ENCODE measurements at places on chromosomes 12 and 14. TPM values are rescaled to one million over a fixed set of nuclear protein-coding genes. Genes with fewer than 3 reads are reported as not detected.

DNA sequence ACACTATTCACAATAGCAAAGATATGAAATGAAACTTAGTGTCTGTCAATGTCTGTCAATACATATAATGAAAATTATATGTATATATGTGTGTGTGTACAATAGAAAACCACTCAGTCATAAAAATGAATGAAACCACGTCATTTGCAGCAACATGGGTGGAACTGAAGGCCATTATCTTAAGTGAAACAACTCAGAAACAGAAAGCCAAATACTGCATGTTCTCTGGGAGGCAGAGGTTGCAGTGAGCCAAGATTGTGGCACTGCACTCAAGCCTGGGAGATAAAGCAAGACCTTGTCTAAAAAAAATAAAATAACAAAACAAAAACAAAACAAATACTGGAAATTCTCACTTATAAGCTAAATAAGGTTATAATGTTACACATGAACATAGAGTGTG, 16.7 kb upstream of the E2F7 start:
- no peak for DNase-seq

- no peak for DNase-seq
Observed at GRCh38 chr12:132398386-132398991, 69.1 kb upstream of the GALNT9 start.

GRCh38 chr12:98998697-98999299, 353.7 kb downstream of the APAF1 start:
- peak; percentile 12 for DNase-seq

- DNase-seq: no peak
Observed at GRCh38 chr12:62215506-62215905, 44.7 kb upstream of the USP15 start.

Gene NYNRIN
- 1.2 TPM for total RNA-seq

Data from SJSA1 (cell line).